Neural crest cell (in vitro differentiated cells): ENCODE measurements at places on chromosomes 4 and X. TPM values are rescaled to one million over a fixed set of nuclear protein-coding genes. Genes with fewer than 3 reads are reported as not detected.
A peak's percentile ranks its signal among the peaks of the same experiment; 100 is the strongest.

PRSS12 gene
- 1.1 and 1.7 TPM in 2 replicates for total RNA-seq

- no peaks in the 10 kb centered on the region for H3K4me1 ChIP-seq
- DNase-seq = no peak
- H3K27me3 ChIP-seq = no peaks in the 10 kb centered on the region
- no peak overlapping the region for H3K4me3 ChIP-seq
These were observed 361.1 kb downstream of the TRAM1L1 start for GRCh38 chr4:116724249-116724648.

DNA sequence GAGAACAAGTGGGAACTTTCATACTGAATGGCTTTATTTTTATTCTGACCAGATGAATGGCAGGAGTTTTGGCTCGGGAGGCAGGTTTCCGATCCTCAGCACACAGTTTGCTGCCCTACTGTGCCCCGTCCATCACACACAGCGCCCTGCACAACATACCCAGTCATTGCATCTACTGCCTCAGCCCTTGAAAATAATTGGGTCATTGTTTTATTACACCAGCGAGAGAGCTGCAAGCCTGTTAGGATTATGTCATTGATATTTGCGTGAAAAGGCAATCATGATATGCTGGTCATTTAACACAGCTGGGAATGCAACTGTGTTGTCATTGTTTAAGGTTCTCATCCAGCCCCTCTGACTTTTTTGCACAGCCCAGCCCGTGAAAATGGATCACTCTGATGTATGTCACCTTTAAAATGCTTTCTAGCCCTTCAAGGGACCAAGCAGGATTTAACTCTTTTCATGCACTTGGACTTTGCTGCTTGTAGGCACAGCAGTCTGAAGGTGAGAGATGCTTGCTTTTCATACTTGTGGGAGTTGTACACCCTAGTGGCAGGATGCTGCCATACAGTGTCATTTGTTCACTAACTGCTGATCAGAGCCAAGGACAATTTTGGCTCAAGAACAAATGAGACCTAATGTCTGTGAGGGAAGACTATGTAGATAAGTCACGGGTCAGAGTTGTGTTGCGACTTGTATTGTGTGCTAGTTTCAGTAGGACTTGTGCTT lies 62.3 kb downstream of the RTL9 start:
- H3K36me3 ChIP-seq = no peaks in the 10 kb centered on the region
- peaks cover 40% of the 10 kb centered on the region for H3K4me1 ChIP-seq
- no peak overlapping the region for H3K4me3 ChIP-seq

GRCh38 chrX:130828641-130829040 lies 74.4 kb downstream of the ENOX2 start:
- H3K4me1 ChIP-seq = peaks cover 60% of the 10 kb centered on the region
- no peak for DNase-seq
- H3K4me3 ChIP-seq = no peak overlapping the region
- no peaks in the 10 kb centered on the region for H3K36me3 ChIP-seq
- H3K27me3 ChIP-seq = no peaks in the 10 kb centered on the region

PABPC1L2A gene
- 0.23 and 0.39 TPM in 2 replicates for total RNA-seq

ARL13A gene
- not detected in 2 replicates for total RNA-seq

DNA sequence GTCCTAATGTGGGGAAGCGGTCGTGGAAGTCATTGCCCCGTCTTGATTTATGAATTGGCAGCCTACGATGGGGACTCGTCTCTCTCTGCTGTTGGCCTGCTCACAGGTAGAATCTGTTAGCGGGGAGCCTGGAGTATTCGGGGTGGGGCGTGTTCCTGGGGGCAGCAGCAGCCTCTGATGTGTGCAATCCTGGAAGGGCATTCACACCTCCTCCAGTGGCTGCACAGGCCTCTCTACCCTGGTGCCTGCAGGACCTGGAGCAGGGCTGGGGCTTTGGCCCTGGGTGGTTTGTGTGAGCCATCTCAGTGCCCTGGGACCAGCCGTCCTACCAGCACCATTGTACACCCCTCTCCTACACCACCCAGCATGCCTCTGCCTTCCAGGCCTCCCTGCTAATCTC lies 340.9 kb downstream of the ARHGAP10 start:
- no peaks in the 10 kb centered on the region for H3K4me1 ChIP-seq
- no peak overlapping the region for H3K27ac ChIP-seq
- no peak overlapping the region for H3K4me3 ChIP-seq
- DNase-seq = no peak

- H3K4me3 ChIP-seq = no peak overlapping the region
- peak overlapping the region; percentile 59 for H3K27ac ChIP-seq
- H3K36me3 ChIP-seq = peaks cover 22% of the 10 kb centered on the region
- H3K4me1 ChIP-seq = peaks cover 51% of the 10 kb centered on the region
- no peak for DNase-seq
These were observed 93.2 kb upstream of the MAPK10 start for GRCh38 chr4:86452924-86453531.

- H3K4me1 ChIP-seq = no peaks in the 10 kb centered on the region
- H3K4me3 ChIP-seq = no peak overlapping the region
- H3K36me3 ChIP-seq = no peaks in the 10 kb centered on the region
- no peaks in the 10 kb centered on the region for H3K27me3 ChIP-seq
These were observed 252.0 kb upstream of the PPARGC1A start for GRCh38 chr4:24141836-24142235.

GRCh38 chr4:180615746-180616145 lies 1627.5 kb upstream of the TENM3 start:
- no peaks in the 10 kb centered on the region for H3K36me3 ChIP-seq
- H3K4me1 ChIP-seq = peaks cover 8% of the 10 kb centered on the region
- H3K4me3 ChIP-seq = no peak overlapping the region

DNA sequence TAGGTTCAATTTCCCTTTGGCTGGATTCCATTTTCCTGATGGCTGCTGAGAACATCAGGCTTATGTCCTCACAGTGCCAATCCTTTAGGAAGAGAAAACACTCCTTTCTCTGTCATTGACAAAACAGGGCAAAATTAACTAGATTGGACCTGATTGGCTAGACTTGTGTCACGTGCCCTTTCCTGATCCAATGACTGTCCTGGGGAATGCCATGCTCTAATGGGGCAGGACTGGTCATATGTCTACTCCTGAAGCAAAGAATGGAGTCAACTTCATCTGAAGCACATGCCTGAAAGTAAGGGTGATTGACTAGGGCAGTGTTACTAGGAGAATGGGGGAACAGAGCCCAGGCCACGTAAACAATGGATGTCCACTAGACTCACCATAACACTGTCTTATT lies 220.4 kb downstream of the KDR start:
- H3K27ac ChIP-seq = no peak overlapping the region
- H3K27me3 ChIP-seq = no peaks in the 10 kb centered on the region
- DNase-seq = no peak
- H3K4me3 ChIP-seq = no peak overlapping the region
- H3K4me1 ChIP-seq = no peaks in the 10 kb centered on the region

PLP1 gene
- 265 and 288 TPM in 2 replicates for total RNA-seq

DNA sequence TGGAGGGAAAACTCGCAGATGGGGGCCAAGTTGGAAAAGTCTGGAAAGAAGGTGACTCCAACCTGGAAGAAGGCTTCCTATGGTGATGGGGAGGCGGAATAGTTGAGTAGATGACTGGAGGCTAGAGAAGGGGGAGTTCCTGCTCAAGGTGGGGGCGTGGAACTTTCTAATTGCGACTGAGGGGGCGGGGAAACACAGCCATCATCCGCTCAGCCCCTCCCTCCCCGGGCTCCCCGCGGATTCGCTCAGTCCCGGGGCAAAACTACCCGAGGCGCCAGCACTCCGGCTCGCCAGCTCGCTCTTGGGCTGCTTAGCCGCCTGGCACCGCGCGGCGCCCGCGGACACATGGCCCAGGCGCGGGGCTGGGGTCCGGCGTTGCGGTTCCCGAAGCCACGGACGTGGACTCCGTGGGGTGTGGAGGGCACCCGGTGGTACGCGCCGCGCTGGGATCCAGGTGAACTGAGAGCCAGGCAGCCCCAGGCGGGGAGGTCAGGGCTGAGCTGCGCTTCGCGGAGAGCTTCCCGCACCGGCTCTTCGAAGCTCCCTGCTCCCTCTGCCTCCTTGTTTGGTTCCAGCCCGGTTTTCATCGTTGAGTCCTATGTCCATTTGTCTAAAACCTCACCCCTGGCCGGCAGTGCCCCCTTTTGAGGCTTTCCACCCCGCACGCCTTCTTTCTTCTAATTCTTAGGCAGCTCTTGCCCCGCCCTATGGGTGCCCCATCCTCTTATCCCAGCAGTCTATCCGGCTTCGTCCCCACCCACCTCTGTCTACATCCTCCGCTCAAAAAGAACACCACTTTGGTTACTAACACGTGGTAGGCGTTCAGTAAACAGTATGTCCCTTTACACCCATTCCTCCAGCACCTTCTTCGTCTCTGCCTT lies 38.9 kb downstream of the STARD8 start:
- no peaks in the 10 kb centered on the region for H3K36me3 ChIP-seq
- H3K4me3 ChIP-seq = peak overlapping the region; percentile 67
- H3K27me3 ChIP-seq = peaks cover 15% of the 10 kb centered on the region
- peaks cover 32% of the 10 kb centered on the region for H3K4me1 ChIP-seq
- H3K27ac ChIP-seq = no peak overlapping the region

- H3K4me1 ChIP-seq = peaks cover 54% of the 10 kb centered on the region
- peak overlapping the region; percentile 90 for H3K4me3 ChIP-seq
- no peak for DNase-seq
- H3K27ac ChIP-seq = no peak overlapping the region
- no peaks in the 10 kb centered on the region for H3K36me3 ChIP-seq
- H3K27me3 ChIP-seq = peaks cover 91% of the 10 kb centered on the region
These were observed 534 bp downstream of the MSX1 start for GRCh38 chr4:4859799-4860599.

SLC39A8 gene
- total RNA-seq = 11.1 and 11.4 TPM in 2 replicates

DNA sequence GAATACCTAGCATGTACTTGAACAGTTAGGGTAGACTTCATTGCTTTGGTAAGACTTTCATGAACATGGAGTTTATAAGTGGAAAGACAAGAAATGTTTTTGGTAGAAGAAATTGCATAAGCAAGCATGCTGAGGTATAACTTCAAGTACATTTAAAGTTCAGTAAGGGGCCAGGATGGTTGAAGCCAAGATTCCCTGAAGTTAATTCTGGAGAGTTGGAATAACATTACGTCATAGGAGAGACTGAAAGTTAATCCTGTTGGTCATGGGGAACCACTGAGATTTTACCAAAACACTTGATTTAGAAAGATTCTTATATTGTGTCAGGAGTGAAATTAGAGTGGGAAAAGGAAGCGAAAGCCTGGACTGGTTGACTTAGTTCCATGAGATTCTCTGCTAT lies 767.5 kb upstream of the MAGEB2 start:
- H3K4me1 ChIP-seq = no peaks in the 10 kb centered on the region
- H3K27ac ChIP-seq = no peak overlapping the region
- no peaks in the 10 kb centered on the region for H3K36me3 ChIP-seq
- no peak overlapping the region for H3K4me3 ChIP-seq
- H3K27me3 ChIP-seq = no peaks in the 10 kb centered on the region

DNA sequence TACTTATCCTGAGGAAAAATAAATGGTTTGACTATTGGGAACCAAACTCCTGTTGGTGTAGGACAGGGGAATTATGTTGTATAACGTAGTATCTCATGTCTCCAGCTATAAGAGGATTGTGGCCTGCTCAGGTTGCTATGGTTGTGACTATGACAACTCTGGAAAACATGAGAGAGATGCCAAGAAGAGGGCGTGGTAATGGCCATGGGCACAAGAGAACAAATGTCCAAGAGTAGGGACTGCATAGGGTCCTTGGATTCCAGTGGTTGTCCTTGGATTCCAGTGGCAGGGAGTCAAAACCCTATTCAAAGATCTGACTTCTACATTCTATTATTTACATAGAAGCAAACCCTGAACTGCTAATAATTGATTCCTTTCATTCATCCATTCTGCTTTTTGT lies 6.8 kb upstream of the MOB1B start:
- peak; percentile 8 for DNase-seq
- peak overlapping the region; percentile 37 for H3K27ac ChIP-seq
- peaks cover 31% of the 10 kb centered on the region for H3K4me1 ChIP-seq
- no peaks in the 10 kb centered on the region for H3K27me3 ChIP-seq

DNA sequence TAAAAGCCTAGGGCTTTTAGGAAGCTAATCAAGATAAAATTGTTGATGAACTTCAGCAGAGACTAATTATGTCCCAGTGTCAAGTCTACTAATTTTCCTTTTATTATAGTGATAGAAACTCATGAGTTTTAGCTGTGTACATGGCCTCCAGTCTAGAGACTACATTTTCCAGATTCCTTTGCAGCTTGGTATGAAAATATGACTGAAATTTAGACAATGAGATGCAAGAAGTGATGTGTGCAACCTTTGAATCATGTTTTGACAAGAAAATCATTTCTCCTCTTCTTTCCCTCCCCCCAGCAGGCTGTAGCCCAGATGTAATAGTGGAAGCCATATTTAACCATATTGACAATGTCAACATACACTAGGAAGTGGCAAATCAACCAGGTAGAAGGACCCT lies 30.3 kb upstream of the IL13RA2 start:
- H3K36me3 ChIP-seq = no peaks in the 10 kb centered on the region
- no peak overlapping the region for H3K4me3 ChIP-seq
- H3K27me3 ChIP-seq = peaks cover 2% of the 10 kb centered on the region

- peaks cover 12% of the 10 kb centered on the region for H3K4me1 ChIP-seq
- H3K36me3 ChIP-seq = peaks cover 2% of the 10 kb centered on the region
- no peak overlapping the region for H3K27ac ChIP-seq
- H3K27me3 ChIP-seq = no peaks in the 10 kb centered on the region
These were observed 45.1 kb upstream of the FGF2 start for GRCh38 chr4:122781486-122781885.

- no peak overlapping the region for H3K27ac ChIP-seq
- H3K36me3 ChIP-seq = no peaks in the 10 kb centered on the region
- H3K4me3 ChIP-seq = no peak overlapping the region
- H3K27me3 ChIP-seq = no peaks in the 10 kb centered on the region
- no peak for DNase-seq
- H3K4me1 ChIP-seq = no peaks in the 10 kb centered on the region
These were observed 821.1 kb downstream of the PCDH19 start for GRCh38 chrX:99588936-99589335.

DNA sequence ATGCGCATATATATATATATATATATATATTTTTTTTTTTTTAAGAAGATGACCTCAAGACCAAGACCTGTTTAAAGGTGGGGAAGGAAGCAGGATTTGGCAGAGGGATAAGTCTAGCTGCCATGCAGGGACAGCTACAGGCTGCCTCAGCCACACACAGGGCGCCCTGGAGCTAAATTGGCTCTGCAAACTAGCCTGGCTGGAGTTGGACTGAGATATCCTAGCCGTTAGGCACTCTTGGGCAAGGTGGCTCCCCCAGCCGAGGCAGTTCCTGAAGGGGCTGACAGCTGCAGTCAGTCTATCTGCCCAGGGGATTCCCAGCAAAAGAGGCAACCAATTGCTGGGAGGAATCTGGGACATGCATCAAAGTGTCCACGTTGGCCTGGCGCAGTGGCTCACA lies 21.9 kb downstream of the TRIML1 start:
- no peak for DNase-seq
- H3K4me3 ChIP-seq = no peak overlapping the region
- H3K27me3 ChIP-seq = no peaks in the 10 kb centered on the region
- no peak overlapping the region for H3K27ac ChIP-seq
- no peaks in the 10 kb centered on the region for H3K4me1 ChIP-seq

- peaks cover 4% of the 10 kb centered on the region for H3K36me3 ChIP-seq
- no peaks in the 10 kb centered on the region for H3K27me3 ChIP-seq
- H3K4me3 ChIP-seq = no peak overlapping the region
- no peaks in the 10 kb centered on the region for H3K4me1 ChIP-seq
These were observed 15.7 kb upstream of the WDR19 start for GRCh38 chr4:39166669-39167068.

GRCh38 chr4:101205916-101206315 lies 141.4 kb downstream of the PPP3CA start:
- no peak overlapping the region for H3K4me3 ChIP-seq
- no peak overlapping the region for H3K27ac ChIP-seq
- no peaks in the 10 kb centered on the region for H3K27me3 ChIP-seq
- no peak for DNase-seq
- no peaks in the 10 kb centered on the region for H3K4me1 ChIP-seq
- H3K36me3 ChIP-seq = no peaks in the 10 kb centered on the region

- no peak overlapping the region for H3K4me3 ChIP-seq
- no peaks in the 10 kb centered on the region for H3K27me3 ChIP-seq
- H3K4me1 ChIP-seq = peaks cover 51% of the 10 kb centered on the region
These were observed 242.7 kb downstream of the SCFD2 start for GRCh38 chr4:53123171-53123570.

SULT1B1 gene
- not detected in 2 replicates for total RNA-seq

TMEM128 gene
- total RNA-seq = 26.7 and 28.4 TPM in 2 replicates
